Right ventricle myocardium inferior (tissue), 1 donor: ENCODE measurements at places on chromosomes 3 and 15.

- no peak for DNase-seq
Measured at GRCh38 chr3:164371681-164372080, 706.6 kb downstream of the SI start.

- DNase-seq, result peak; percentile 94
Measured at GRCh38 chr3:13009132-13009945, 63.9 kb downstream of the IQSEC1 start.

DNA sequence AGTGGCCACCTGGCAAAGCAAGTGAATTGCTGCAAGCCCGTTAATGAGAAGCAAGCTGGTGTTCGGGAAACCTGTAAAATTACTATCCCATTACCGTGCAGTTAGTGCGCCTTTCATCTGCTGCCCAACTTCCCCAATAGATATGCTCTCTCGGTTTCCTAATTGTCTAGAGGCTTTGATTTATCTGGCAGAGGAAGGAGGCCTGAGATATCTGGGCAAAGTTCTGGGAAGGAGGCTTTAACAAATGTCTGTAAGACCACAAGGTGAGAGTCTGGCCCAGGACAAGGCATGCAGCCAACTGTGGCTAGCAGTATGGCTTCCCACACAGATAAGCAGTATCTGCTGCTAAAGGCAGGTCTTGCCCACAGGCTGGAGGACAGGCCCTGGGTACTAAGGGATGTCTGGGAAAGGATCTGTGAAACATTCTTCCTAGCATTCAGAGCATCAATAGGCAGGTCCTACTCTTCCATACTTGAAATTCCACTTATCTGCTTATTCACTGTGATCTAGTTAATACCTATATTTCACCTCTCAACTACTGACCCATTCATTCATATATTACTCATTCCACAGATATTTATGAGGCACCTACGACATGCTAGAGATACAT, 130.0 kb upstream of the SLC2A2 start:
- no peak for DNase-seq

GRCh38 chr3:170517242-170517945, 68.5 kb downstream of the SLC7A14 start:
- DNase-seq, result no peak
